ENCODE measurements at places on chromosomes 12 and 14.

- H3K27me3 ChIP-seq, result no peaks in the 10 kb centered on the region
- H3K4me1 ChIP-seq, result peaks cover 66% of the 10 kb centered on the region
- peak overlapping the region; percentile 89 for H3K27ac ChIP-seq
- peak overlapping the region; percentile 56 for H3K4me3 ChIP-seq
Observed at GRCh38 chr12:53051058-53051880, 1.4 kb downstream of the TNS2 start.

DNA sequence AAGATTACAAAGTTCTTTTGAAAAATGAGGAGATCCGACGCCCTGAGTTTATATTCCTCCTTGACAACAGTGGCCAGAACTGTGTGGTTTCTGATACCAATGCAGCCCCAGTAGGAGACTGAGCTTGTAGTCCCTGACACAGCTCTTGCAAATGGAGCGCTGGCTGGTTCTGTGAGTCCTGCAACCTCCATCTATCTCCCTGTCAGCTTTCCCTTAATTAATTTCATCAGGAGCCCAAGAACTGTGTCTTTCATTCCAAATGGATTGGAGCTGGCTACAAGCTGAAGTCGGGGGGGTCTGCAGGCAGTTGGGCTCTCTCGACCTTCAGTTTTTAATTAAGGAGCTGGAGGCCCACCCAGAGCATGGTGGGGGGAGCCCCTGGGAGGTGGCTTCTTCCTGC lies 160.6 kb downstream of the ADGRD1 start:
- H3K4me1 ChIP-seq, result peaks cover 26% of the 10 kb centered on the region
- no peak for DNase-seq
- H3K27ac ChIP-seq, result no peak overlapping the region
- H3K4me3 ChIP-seq, result no peak overlapping the region
- H3K27me3 ChIP-seq, result peaks cover 31% of the 10 kb centered on the region

DNA sequence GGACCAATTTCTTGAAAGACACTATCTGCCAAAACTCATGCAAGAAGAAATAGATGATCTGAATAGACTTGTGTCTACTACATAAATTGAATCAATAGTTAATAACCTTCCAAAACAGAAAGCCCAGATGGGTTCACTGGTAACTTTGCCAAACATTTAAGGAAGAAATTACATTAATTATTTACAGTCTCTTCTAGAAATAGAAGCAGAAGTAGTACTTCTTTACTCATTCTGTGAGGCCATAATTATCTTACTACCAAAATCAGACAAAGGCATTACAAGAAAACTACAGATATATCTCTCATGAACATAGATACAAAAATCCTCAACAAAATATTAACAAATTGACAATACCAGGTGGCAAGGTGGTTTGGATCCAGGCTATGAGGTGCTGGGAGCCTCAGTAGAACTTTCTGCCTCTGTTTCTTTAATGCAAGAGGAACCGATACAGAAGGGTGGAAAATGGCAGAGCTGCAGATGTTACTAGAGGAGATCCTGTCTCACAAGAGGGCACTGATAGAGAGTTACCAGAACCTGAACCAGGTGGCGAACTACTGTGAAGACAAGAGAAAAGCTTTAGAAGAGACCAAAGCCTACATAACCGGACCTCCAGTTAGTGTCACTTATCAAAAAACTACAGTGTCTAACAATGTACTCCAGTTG lies 33.7 kb upstream of the KTN1 start:
- H3K27me3 ChIP-seq, result no peaks in the 10 kb centered on the region
- DNase-seq, result no peak
- peaks cover 10% of the 10 kb centered on the region for H3K36me3 ChIP-seq
- H3K27ac ChIP-seq, result no peak overlapping the region
- H3K4me3 ChIP-seq, result no peak overlapping the region
- peaks cover 19% of the 10 kb centered on the region for H3K4me1 ChIP-seq

- no peak overlapping the region for H3K4me3 ChIP-seq
- H3K27me3 ChIP-seq, result peaks cover 51% of the 10 kb centered on the region
- no peaks in the 10 kb centered on the region for H3K4me1 ChIP-seq
- no peak for DNase-seq
- H3K36me3 ChIP-seq, result peaks cover 2% of the 10 kb centered on the region
Observed at GRCh38 chr12:57640175-57641042, 7.4 kb upstream of the B4GALNT1 start.

GRCh38 chr14:94372021-94372605 lies 16.3 kb downstream of the SERPINA1 start:
- no peaks in the 10 kb centered on the region for H3K4me1 ChIP-seq
- H3K36me3 ChIP-seq, result no peaks in the 10 kb centered on the region
- H3K4me3 ChIP-seq, result no peak overlapping the region
- H3K27ac ChIP-seq, result no peak overlapping the region
- no peaks in the 10 kb centered on the region for H3K27me3 ChIP-seq
